CD4-positive, alpha-beta T cell treated with Interferon gamma for 1 hour (primary cell): ENCODE measurements at places on chromosomes 6 and 20.
A peak's percentile ranks its signal among the peaks of the same experiment; 100 is the strongest.

DNA sequence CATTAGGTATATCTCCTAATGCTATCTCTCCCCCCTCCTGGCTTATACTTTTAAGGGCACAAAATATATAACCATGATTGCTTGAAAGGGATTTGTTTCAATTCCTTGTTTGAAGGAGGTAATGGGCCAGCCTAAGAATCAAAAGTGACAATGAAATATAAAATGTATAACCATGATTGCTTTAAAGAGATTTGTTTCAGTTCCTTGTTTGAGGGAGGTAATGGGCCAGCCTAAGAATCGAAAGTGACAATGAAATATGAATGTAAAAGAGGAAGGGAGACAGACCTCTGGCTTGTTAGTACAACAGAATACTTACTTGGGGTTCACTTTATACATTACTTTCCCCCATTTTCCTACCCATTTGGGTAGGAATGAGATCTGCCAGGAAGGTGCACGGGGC lies 55.5 kb downstream of the FOXC1 start:
- no peak for DNase-seq

DNA sequence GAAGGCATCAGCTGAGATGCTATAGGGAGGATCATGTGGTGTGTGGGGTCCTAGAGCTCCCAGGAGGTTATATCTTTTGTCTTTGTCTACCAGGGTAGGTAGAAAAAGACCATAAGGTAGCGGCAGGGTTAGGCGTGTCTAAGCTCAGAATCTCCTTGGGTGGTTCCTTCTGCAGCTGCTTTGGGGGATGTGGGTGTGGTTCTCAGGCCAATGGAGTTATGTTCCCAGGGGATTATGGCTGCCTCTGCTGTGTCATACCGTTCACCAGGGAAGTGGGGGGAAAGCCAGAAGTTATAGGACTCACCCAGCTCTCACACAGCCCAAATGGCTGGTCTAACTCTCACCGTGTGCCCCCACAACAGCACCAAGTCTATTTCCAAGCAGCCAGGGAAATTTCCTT lies 107.4 kb upstream of the ADGRB3 start:
- DNase-seq: no peak

DNA sequence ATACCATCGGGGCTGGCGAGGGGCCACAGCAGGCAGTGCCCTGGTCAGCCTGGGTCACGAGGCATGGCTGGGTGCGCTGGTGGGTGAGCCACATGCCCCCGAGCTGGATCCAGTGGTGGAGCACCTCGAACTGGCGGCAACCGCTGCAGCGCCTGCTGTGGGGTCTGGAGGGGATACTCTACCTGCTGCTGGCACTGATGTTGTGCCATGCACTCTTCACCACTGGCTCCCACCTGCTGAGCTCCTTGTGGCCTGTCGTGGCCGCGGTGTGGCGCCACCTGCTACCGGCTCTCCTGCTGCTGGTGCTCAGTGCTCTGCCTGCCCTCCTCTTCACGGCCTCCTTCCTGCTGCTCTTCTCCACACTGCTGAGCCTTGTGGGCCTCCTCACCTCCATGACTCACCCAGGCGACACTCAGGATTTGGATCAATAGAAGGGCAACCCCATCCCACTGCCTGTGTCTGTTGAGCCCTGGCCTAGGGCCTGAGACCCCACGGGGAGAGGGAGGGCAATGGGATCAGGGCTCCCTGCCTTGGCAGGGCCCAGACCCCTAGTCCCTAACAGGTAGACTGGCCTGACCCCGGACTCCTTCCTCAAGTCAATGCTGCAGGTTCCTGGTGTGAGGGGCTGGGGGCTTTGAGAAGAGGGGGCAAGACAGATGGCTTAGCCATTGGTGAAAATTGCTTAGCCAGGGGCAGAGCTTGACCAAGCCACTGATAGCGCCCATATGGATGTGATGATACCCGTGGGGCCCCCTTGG lies 598 bp downstream of the TMEM239 start:
- no peak for DNase-seq

DNA sequence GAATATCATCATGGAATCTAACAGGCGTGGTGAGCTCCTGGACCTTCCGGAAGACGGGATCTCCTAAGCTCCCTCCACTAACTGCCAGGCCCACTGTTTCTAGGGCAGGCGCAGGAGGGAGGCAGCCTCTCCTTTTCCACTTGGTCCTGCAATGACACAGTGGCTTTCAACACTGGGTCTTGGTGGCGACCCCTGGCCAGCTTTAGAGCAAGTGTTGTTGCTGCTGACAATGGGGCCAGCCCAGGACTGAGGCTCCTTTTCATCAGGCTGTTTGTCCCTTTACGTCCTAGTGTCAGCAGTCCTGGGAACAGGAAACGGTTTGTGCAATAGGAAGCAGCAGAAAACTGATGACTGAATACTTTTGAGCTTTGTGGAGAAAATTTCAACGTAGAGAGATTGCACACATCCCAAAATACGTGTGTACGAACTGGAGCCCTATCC lies 9.7 kb upstream of the QKI start:
- DNase-seq: peak; percentile 27

DNA sequence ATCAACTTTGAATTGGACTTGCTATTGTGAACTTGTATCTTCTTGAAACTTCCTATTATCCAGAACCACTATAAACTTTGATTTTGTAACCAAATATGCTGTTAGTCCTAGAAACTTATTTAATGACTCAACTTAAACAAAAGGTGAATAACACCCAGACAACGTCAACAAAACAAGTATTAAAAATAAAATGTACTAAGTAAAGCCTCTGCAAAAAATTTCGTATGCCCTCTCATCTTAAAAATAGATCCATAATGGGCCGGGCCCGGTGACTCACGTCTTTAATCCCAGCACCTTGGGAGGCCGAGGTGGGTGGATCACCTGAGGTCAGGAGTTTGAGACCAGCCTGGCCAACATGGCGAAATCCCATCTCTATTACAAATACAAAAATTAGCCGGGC lies 401.7 kb downstream of the ESR1 start:
- DNase-seq: no peak

- DNase-seq: no peak
Measured at GRCh38 chr20:16801919-16802651, 53.9 kb downstream of the OTOR start.

- DNase-seq: no peak
Measured at GRCh38 chr20:11791835-11792567, 125.7 kb upstream of the BTBD3 start.

- no peak for DNase-seq
Measured at GRCh38 chr20:25487306-25487705, 79.8 kb downstream of the GINS1 start.
